Bone marrow (tissue), 2 donors: ENCODE measurements at places on chromosomes 2 and 18.

- DNase-seq = no peak
These were observed 8.4 kb upstream of the HNRNPLL start for GRCh38 chr2:38610851-38611801.

DNA sequence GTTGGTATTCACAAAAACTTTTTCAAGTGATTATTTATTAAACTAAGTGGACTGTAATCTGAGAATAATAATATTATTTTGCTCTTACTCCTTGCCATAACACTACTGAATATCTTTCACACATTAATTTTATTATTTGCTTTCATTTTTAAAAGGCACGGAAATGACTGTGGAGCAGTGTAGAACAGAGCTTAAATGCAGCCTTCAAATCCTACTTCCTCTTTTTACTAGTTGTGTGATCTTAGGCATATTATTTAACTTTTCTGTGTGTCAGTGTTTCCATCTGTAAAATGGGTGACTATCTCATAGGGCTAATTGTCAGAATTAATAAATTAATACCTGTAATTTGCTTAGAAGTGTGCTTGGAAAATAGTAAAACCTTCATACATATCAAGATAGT lies 55.5 kb upstream of the SLC8A1 start:
- DNase-seq = no peak

- DNase-seq = no peak
These were observed 830.4 kb downstream of the DCDC2C start for GRCh38 chr2:4533806-4534205.

DNA sequence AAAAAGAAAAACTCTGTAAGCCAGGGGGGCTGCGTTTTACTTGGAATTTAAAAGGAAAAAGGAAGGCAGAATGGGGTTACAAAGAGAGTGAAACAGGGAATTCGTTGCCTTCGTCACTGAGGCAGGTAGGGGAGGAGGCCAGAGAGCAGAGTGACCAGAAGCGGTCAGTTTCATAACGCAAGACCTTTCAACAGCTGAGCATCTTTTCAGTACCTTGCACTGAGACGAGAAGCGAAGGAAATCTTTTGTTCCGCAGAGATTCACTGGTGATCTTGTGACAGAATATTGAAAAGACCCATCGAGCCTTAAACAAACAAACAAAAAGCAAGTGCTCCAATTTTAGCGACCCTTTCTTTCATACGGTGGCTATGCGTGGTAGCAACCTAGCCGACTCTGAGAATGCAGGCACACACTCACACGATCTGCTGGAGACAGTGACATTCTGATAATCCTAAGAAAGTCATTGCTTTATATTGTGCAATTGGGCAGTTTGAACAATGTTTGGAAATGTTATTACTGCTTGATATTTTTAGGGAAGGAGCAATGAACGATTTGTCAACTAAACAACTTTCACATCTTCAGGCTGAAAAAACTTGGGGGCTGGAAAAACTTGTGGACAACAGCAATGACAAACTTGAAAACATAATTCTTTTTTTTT lies 93.8 kb upstream of the ODC1 start:
- no peak for DNase-seq

DNA sequence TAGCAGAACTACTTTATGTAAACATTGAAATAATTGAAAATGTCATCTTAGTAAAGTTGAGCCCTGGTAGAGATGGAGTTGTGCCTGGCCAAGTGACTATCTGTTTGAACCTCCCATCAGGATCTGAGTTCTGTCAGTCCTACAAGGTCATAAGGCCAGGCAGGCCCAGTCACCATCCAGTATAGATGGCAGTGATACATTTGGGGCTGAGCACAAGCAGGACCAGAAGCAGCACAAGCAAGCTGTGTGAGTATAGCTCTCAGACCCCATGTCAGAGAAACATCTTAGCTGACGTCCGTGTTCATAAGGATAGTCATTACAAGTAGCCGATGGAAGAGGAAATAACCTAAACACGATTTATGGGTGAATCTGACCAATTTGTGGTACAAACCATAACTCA lies 44.5 kb upstream of the RBMS1 start:
- DNase-seq = no peak

DNA sequence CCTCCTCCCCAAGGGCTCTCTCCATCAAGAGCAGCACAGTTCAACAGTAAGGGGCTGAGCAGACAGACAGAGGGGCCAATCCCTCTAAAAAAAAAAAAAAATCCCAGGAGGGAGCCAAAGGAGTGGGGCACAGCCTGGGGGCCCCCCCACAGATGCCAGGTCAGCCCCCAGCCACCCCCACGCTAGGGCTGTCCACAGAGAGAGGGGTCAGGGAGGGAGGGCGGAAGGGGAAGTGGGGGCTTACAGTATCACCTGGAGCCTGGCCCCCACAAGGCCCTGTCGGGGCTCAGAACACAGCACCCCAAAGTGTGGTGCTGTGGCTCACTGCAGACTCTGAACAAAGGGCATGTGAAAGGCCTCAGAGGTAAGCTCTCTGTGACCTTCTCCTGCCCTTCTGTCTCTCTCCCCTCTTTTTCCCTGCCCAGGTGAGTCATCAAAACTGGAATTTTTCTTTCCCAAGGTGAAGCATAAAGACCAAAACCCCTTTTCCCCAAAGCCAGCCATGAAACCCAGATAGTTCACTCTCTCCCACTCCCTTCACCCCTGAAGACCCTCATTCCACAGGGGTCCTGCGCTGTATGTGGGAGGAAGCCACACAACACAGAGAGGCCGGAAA lies 13.9 kb downstream of the BIN1 start:
- DNase-seq = no peak

DNA sequence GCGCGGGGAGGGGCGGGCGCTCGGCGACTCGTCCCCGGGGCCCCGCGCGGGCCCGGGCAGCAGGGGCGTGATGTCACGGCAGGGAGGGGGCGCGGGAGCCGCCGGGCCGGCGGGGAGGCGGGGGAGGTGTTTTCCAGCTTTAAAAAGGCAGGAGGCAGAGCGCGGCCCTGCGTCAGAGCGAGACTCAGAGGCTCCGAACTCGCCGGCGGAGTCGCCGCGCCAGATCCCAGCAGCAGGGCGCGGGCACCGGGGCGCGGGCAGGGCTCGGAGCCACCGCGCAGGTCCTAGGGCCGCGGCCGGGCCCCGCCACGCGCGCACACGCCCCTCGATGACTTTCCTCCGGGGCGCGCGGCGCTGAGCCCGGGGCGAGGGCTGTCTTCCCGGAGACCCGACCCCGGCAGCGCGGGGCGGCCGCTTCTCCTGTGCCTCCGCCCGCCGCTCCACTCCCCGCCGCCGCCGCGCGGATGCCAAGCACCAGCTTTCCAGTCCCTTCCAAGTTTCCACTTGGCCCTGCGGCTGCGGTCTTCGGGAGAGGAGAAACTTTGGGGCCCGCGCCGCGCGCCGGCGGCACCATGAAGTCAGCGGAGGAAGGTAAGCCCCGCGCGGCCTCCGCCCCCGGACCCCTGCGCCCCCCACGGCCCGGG lies at the start of gene NFATC1:
TSS of gene NFATC1 (plus strand) at position 170 of the 644 bp plus-strand sequence. CDS start at position 465, 295 bp downstream.
- peak; percentile 52 for DNase-seq

DNA sequence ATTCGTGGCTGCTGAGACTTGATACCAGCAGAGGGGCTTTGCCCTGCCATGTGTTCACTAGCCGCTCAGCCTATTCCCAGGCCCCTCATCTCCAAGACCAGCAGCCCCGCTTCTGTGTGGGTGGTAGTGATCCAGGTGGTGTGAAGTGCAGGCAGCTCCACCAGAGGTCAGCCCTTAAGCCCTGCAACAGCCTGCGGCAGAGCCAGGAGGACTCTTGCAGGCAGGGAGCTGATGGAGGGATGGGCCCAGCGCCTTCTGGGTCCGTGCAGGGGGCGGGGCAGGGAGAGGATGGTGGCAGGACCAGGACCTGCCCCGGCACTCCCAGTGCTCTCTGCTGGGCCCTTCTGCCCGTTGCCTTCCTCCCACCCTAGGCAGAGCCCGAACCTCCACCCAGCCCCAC lies 162.0 kb downstream of the SH3BP4 start:
- no peak for DNase-seq

DNA sequence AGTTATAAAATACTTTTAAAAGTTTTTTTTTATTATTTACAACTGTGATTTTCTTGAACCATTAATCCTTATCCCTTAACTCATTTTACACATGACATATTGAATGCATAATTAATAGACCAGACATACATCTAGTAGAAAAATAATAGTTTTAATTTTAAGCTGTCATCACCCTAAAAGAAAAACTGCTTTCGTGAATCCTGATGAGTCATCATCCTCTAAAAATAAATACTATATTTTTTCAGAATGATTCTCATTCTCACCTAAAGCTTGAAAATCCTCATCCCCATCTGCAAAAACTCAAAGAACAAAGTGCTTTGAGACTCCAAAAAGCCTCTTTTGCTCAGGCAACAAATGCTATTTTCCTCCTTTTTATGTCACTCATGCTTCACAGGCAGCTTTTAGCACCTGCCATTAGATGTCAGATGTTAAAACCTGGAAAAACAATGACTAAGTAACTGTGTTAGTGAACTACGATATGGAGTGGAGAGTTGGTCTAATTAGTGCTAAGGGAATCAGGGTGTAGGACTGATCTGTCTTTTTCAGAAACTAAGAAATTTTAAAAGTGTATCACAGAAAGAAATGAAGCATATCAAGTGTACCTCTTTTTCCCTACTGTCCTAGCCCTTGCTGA lies 297.6 kb downstream of the TMX3 start:
- no peak for DNase-seq

DNA sequence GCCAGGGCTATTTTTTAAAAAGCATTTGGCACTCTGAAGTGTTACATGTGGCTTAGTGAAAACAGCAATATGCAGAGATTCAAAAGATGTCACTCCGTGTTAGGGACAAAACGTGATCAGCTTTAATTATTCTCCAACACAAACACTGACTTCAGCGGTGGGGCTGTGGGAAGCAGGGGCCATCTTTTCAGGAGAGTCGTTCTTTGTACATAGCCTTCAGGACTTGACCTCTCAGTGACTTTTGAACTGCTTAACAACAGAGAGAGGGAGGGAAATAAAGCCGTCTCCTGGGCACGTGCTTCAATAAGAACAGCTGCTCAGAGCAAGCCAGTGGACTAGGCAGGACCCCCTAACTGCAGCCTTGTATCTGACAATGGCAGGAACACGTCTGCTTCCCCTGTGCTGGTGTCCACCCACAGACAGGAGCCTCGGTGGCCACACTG lies 95.0 kb upstream of the HDAC4 start:
- no peak for DNase-seq

DNA sequence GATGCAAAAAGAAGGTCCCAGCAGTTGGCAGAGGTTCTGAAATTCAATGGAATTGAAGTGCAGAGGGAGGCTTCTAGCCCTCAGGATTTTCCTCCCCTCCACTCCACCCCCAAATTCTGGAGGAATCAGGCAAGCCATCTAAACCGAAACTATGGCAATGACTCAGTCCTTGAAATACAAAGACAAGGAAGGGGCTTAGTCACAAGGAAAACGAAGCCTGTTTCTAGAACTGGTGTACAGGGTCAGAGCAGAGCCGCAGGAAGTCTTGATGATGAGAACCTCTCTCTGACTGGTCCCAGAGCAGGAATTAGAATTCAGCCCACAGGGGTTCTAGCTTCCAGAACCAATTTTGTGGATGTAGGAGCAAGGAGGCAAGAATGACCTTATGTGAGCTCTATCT lies 111.7 kb upstream of the SCN1A start:
- no peak for DNase-seq

DNA sequence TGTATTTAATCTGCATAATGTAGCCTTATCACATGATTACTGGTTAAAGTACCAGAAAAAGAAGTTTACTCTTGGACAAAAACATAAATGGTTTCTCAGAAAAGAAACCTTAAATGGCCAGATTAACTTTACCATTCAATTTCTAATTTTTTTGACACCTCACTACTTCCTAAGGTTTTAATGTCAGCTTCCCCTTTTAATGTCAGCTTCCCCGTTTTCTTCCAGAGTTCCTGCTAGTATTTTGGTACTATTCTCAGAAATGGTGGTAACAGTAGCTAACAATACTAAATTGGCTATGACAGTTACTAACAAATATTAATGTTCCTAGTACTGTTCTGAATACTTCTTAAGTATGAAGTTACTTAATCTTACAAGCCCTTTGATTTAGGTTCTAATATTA lies 22.4 kb upstream of the SLC8A1 start:
- no peak for DNase-seq

GRCh38 chr18:3836483-3837335 lies 386.7 kb downstream of the TGIF1 start:
- no peak for DNase-seq

DNA sequence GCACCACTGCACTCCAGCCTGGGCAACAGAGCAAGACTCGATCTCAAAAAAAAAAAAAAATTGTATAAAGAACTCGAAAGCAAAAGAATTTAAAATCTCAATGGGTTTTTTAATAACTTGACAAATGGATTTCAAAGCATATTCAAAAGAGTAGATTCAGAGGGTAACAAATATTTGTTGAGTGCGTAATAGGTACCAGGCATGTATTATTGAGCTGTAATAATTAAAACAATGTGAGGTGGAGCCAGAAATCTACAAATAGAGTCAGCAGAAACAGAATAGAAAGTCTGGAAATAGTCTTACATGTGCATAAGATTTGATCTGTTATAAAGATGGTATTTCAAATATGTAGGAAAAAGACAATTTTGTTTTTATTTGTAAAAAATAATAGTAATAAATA lies 19.1 kb upstream of the RAB11FIP5 start:
- no peak for DNase-seq

- DNase-seq = no peak
These were observed 135.8 kb downstream of the IKZF2 start for GRCh38 chr2:213015387-213016165.

DNA sequence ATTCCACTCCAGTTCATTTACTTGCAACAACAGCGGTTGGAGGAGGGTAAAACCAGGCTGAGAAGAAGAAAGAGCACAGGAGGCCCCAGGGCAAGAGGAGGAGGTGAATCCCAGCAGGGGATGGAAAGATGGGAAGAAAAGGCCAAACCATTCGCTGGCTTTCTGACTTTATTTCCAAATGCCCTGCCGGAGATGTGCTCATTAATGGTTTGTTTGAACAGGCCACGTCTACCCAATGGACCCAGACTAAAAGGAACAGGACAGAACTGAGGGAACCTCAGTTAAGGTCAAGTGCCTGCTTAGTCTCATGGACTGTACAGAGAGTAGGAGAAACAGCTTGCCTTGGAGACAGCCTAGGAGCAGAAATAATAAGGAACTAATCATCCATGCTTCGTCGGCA lies 121.6 kb upstream of the NDUFV2 start:
- no peak for DNase-seq

DNA sequence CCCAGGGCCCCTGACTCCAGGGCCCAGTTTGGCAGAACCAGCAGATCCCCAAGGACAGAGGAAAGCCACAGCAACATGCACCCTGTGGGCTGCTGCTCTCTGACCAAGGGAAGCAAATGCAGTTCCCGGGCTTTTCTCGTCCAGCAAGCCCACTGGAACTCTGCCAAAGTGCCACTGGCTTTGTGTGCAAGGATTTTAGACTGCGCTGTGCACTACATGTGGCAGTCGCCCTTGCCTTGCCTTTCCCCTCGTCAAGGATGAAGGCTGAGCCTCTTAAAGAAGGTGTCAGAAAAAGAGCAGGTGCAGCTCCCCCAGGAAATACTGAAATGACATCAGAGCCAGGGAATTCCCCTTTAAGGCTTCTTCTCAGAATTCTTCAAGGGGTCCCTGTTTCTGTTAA lies 199.2 kb downstream of the TFCP2L1 start:
- no peak for DNase-seq
